ENCODE measurements at places on chromosomes 7 and 10.

DNA sequence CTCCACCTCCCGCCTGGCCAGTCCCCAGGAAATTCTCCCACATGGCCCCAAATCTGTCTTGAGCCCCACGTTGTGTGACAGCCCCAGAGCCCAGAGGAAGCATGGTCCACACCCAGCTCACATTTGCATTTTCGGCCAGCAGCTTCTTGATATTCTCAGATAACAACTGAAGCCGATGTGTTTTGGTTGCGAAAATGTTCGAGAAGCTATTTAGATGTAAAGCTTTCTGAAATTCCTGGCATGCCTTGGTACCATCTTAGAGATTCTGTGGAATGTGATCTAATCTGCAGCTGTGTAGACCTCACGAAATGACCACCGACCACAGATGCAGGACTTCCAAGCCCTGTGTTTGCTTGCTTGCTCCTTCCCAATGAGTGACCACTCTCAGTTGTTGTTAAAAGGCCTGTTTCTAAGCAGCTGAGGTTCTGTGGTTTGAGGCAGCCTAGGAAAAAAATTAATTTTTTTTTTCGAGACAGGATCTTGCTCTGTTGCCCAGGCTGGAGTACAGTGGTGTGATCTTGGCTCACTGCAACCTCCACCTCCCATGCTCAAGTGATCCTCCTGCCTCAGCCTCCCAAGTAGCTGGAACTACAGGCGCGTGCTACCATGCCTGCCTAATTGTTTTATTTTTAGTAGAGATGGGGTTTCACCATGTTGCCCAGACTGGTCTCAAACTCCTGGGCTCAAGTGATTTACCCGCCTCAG is 8.8 kb downstream of the SLC4A2 start:
- H3K4me1 ChIP-seq, result no peaks in the 10 kb centered on the region
- no peak overlapping the region for H3K27ac ChIP-seq
- H3K36me3 ChIP-seq, result peaks cover 84% of the 10 kb centered on the region
- H3K27me3 ChIP-seq, result no peaks in the 10 kb centered on the region
- H3K4me3 ChIP-seq, result no peak overlapping the region

GRCh38 chr10:113967126-113967525 is 76.5 kb upstream of the ADRB1 start:
- H3K27me3 ChIP-seq, result no peaks in the 10 kb centered on the region
- H3K4me3 ChIP-seq, result no peak overlapping the region
- H3K27ac ChIP-seq, result no peak overlapping the region

DNA sequence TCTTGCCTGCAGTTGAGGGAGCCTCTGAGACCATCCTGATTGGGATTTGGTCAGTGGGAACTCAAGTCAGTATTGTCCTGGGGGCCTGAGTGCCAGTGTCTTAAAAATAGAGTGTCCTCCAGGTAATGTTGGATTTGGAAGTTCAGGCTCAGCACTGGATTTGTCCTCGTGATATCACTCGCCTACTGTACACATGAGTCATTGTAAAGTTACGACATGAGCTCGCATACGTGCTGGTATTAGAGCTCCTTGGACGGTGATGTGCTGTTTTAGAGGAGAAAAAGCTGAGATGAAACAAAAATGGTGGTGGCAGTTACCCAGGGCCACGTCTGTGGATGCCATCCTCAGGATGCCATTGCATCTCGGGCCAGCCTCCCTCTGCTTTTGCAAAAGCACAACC is 78.2 kb downstream of the MGMT start:
- H3K4me3 ChIP-seq, result no peak overlapping the region
- DNase-seq, result no peak
- no peaks in the 10 kb centered on the region for H3K36me3 ChIP-seq
- H3K4me1 ChIP-seq, result no peaks in the 10 kb centered on the region
- no peak overlapping the region for H3K27ac ChIP-seq
- H3K27me3 ChIP-seq, result no peaks in the 10 kb centered on the region

- H3K4me3 ChIP-seq, result no peak overlapping the region
- no peak for DNase-seq
- no peak overlapping the region for H3K27ac ChIP-seq
Observed at GRCh38 chr7:101271021-101271420, 26.1 kb upstream of the FIS1 start.

DNA sequence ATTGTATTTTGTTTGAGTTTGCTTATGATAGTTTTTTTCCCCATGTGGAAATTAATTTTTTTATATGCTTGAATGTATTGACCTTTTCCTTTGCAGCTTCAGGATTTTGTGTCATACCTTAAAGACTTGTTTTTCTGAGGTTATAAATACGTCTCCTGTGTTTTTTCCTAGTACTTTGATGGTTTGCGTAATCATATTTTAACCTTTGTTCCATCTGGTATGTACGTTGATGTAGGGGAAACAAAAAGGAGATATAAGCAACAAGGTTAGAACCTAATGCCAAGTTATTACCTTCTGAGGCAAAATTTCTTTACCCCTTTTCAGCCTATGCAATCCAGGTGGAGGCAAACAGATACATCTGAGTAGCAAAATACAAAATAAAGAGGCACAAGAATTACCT is 17.9 kb downstream of the FGL2 start:
- no peak overlapping the region for H3K27ac ChIP-seq
- H3K4me1 ChIP-seq, result peaks cover 16% of the 10 kb centered on the region
- no peak overlapping the region for H3K4me3 ChIP-seq

GRCh38 chr10:98555021-98555619 is 108.4 kb upstream of the HPS1 start:
- no peak for DNase-seq
- H3K4me3 ChIP-seq, result no peak overlapping the region
- no peaks in the 10 kb centered on the region for H3K27me3 ChIP-seq
- H3K36me3 ChIP-seq, result no peaks in the 10 kb centered on the region

DNA sequence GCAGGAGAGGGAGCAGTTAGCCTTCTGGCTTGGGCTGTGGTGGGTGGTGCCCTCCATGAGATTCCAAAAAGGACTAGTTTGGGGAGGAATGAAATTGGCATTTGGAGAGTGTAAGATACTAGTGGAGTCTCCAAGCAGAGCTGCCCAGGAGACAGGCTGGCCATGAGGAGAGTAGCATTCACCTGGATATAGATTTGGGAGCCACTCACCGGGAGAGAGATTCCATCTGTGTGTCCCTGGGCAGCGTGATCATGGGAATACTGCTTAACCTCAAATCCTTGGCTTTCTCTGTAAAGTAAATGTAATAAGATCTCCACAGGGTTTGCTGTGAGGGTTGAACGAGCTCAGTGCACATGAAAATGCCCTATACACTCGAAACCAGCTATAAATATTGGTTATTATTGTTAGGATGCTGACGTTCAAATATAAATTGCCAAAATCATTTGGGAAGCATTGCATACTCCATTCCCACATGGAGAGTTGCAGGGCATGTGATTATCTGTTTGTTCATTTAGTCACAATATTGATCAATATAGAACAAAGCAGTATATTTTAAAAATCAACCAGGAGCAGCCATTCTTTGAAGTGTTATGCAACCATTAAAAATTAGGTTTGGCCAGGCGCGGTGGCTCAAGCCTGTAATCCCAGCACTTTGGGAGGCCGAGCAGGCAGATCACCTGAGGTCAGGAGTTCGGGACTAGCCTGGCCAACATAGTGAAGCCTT is 143.7 kb downstream of the CUX1 start:
- no peaks in the 10 kb centered on the region for H3K4me1 ChIP-seq
- no peaks in the 10 kb centered on the region for H3K36me3 ChIP-seq
- no peak for DNase-seq
